ENCODE measurements at places on chromosomes 3 and 15. TPM values are rescaled to one million over a fixed set of nuclear protein-coding genes. Genes with fewer than 3 reads are reported as not detected.

EOMES gene
- polyA plus RNA-seq, result 0.09 TPM

DNA sequence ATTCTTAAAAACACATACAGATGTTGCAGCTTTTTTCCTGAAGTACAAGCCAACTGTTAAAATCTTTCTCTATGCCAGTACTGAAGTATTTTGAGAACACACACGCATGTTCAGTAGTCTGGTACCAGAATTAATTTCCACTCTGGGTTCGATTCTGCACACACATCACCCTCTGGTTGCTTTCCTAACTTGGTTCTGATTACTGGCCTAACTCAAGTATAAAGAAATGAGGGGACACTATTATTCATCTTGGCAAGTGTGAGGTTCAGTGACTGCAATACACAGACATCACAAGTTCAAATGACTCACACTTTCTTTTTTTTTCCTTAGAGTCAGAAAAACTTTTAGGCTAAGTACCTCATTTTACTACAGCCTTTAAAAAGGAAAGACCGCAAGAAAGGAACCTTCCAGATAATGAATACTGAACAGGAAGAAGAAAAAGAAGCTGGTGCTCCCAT lies 37.4 kb upstream of the LDHAL6B start:
- H3K36me3 ChIP-seq, result peaks cover 14% of the 10 kb centered on the region
- peaks cover 33% of the 10 kb centered on the region for H3K4me1 ChIP-seq
- peak; percentile 81 for DNase-seq
- no peaks in the 10 kb centered on the region for H3K27me3 ChIP-seq
- peak overlapping the region; percentile 66 for H3K27ac ChIP-seq

ERICH6 gene
- polyA plus RNA-seq, result 0.04 TPM

- H3K27me3 ChIP-seq, result no peaks in the 10 kb centered on the region
- peaks cover 23% of the 10 kb centered on the region for H3K4me1 ChIP-seq
- H3K36me3 ChIP-seq, result no peaks in the 10 kb centered on the region
- H3K4me3 ChIP-seq, result peak overlapping the region; percentile 89
- DNase-seq, result no peak
- H3K27ac ChIP-seq, result peak overlapping the region; percentile 92
Observed at GRCh38 chr15:40594429-40594836, 384 bp downstream of the KNL1 start.

SLC27A2 gene
- polyA plus RNA-seq, result not detected

MUC13 gene
- not detected for polyA plus RNA-seq

PEX11A gene
- polyA plus RNA-seq, result 0.84 TPM

- H3K4me1 ChIP-seq, result peaks cover 2% of the 10 kb centered on the region
- H3K27ac ChIP-seq, result no peak overlapping the region
- no peaks in the 10 kb centered on the region for H3K36me3 ChIP-seq
- H3K27me3 ChIP-seq, result no peaks in the 10 kb centered on the region
Observed at GRCh38 chr3:160830796-160831195, 74.8 kb downstream of the PPM1L start.

- H3K27ac ChIP-seq, result no peak overlapping the region
- H3K36me3 ChIP-seq, result no peaks in the 10 kb centered on the region
- H3K4me1 ChIP-seq, result no peaks in the 10 kb centered on the region
- no peak overlapping the region for H3K4me3 ChIP-seq
Observed at GRCh38 chr15:58313304-58313703, 118.5 kb upstream of the LIPC start.

DNA sequence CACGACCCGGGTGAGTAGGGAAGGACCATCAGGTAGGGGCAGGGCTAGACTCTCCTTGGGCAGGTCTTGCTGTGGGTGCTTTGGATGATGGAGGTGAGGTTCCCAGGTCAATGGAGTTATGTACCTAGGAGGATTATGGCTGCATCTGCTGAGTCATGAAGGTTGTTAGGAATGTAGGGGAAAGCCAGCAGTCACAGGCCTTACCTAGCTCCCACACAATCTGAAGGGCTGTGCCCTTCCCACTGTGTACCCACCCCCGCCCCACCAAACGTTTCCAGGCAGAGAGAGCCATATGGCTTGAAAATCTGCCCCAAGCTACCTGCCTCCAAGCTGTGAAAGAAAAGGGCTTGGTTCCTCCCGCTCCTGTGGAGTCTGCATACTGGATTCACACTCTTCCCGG lies 573.4 kb upstream of the DPPA4 start:
- H3K4me3 ChIP-seq, result no peak overlapping the region
- H3K4me1 ChIP-seq, result no peaks in the 10 kb centered on the region
- DNase-seq, result no peak
- no peak overlapping the region for H3K27ac ChIP-seq

ISL2 gene
- polyA plus RNA-seq, result 2.1 TPM

DNA sequence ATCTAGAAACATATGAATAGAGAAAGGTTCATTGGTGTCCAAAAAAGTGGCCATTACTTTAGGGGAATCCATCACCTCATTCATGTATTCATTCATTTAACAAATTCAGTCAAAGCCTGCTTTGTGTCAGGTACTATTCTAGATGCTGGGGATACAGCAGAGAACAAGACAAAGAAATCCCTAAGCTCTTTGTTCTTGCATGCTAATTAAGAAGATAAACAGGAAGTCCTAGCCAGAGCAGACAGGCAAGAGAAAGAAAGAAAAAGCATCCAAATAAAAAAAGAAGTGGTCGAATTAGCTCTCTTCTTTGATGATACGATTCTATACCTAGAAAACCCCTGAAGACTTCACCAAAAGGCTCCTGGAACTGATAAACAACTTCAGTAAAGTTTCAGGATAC lies 12.4 kb upstream of the ZMAT3 start:
- H3K4me1 ChIP-seq, result no peaks in the 10 kb centered on the region
- H3K36me3 ChIP-seq, result no peaks in the 10 kb centered on the region
- H3K4me3 ChIP-seq, result no peak overlapping the region
- H3K27ac ChIP-seq, result no peak overlapping the region
- no peaks in the 10 kb centered on the region for H3K27me3 ChIP-seq
- DNase-seq, result no peak
